Amniotic stem cell (primary cell): ENCODE measurements at places on chromosomes 3 and 15.

DNA sequence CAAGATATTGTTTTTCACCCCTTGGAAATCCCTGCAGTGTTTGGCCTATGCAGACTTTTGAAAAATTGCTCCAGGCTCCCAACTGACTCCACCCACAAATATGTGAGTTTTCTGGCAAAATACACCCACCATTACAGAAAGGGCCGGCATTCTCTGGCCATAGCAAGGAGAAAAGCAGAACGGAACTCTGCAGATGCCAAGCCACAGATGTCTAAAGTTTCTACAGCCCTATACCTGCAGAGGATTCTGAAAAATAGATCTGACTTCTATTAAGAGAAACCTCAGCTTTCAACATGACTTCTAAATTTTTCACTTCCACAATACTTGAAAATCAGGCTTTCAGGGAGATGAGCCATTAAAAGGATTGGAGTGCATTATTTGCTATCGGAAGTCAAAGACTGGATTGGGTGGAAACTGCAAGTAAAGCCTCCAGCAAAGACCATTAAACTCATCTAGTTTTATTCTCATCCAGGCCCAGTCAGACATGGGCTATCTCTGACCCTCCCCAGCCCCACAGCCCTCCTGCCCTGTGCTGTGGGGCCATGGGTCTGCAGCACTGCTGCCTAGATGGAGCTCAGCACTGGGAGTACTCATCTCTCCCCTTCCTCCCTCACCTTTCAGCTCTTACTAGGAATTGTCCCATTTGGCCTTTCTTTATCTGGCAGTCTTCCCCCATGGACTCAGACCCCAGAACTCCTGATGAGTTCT lies 243.1 kb upstream of the GOLGA6L4 start:
- no peak for DNase-seq

GRCh38 chr15:88839146-88839545 lies 35.9 kb downstream of the ACAN start:
- DNase-seq: no peak

DNA sequence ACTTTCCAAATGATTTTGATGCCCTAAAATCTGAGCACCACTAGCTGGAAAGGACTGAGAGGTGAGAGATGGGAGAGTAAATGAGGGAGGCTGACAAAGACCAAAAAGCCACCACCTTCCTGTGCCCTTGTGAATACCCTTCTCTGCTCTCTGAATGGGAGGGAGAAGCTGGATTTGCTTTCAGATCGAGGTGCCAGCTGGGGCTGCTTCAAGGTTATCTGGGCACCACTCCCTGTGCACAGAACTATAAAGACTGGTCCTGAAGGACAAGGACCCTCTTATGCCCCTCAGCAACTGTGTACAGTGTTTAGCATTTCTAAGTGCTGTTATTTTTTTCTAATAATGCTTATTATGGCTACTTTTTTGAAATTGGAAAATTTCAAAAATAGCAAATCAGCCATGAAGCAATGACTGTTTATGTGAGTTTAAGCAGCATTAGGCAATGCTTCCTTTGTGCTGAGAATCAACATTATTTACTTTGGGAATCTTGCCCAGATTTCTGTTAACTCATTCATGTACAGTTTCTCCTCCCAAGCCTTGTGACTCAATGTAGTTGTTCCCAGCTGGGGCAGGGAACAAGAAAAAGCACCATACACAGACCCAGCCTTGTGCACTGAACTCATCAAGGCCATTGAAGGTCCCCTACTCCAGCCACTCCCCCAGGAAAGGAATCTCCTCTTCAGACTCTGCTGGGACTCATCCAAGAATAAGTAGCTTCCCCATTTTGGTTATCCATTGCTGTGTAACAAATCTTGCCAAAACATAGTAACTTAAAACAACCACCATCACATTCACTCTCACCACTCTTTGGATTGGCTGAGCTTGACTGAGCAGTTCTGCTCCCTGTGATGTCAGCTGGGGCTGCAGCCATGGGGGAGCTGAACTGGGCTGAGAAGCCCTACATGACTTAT lies 37.3 kb upstream of the CDV3 start:
- peak; percentile 63 for DNase-seq

GRCh38 chr15:74616366-74616939 lies 817 bp downstream of the CLK3 start:
- DNase-seq: peak; percentile 33

- no peak for DNase-seq
Measured at GRCh38 chr3:42489937-42490227, 12.6 kb upstream of the VIPR1 start.

GRCh38 chr3:84126160-84126559 lies 832.6 kb upstream of the CADM2 start:
- DNase-seq: no peak

DNA sequence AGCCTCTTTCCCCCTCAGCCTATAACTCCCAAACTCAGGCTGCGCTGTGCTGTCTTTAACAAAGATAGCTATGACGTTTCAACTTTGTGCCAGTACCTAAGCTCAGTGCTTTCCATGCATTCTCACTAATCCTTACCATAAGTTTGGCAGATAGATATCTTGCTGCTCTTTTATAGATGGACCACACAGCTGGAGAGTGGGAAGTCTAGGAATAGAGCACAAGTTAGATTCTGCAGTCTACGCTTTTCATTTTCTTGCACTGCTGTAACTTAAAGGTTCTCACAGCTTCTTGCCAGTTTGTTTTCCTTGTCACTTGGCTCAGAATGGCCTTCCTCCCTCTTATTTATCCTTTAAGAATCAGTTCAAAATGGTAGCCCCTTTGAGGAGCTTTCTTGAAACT lies 468.8 kb downstream of the CNTN4 start:
- no peak for DNase-seq

GRCh38 chr3:114111060-114111770 lies 54.7 kb downstream of the QTRT2 start:
- DNase-seq: no peak

DNA sequence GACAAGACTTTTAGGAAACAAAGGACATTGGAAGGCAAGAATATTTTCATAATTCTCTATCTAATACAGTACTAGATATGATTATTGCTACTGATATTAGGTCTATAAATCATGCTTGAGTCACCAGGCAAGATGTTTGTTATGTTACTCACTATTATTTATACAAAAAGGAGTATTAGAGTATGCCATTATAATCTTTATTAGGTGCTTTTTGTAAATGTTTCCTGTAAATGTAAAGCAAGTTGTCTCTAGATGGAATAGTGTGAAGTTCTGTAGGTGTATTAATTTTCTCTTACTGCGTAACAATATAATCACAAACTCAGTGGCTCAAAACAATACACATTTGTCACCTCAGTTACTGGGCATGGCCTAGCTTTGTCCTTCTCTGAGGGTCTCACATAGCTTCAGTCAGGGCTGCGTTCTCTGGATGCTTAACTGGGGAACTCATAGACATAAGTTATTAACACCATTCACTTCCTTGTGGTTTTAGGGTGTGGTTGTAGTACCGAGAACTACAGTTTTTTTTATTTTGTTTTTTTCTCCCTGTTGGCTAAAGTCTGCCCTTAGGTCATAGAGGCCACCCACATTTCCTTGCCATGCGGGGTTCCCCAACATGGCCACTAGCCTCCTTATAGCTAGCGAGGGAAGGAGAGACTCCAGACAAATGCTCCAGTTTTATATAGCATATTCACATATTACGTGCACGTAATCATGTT lies 20.3 kb upstream of the MAP3K13 start:
- DNase-seq: no peak

GRCh38 chr15:54131410-54131809 lies 153.2 kb downstream of the UNC13C start:
- no peak for DNase-seq

DNA sequence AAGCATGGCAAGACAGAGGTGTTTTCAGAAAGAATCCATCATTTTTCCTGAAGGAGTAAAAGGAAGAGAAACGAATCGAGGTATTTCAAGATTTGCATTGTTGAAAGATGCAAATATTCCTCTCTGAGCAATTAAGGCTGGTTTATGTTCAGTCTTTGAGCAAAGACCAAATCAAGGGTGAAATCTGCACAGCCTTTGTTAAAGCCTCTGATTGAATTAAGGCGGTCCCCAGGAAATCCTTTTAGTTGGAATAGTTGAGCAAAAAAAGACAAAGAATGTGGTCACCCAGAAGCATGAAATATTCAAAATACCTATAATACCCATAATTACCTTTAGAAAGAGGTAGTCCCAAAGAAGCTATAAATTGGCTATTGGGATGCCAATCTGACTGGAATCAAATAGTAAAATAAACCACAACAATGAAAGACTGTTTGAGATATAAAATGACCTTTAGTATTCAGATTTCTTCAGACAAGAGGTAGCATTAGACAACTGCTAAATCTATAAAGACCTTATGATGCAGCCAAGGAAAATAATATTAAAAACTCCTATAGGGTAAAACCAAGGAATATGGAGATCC lies 1218.1 kb downstream of the ROBO2 start:
- DNase-seq: no peak

- no peak for DNase-seq
Measured at GRCh38 chr3:132911741-132912415, 126.3 kb upstream of the TMEM108 start.

GRCh38 chr3:193902607-193903511 lies 233.1 kb upstream of the HES1 start:
- no peak for DNase-seq

GRCh38 chr3:66255865-66256264 lies 35.1 kb downstream of the SLC25A26 start:
- no peak for DNase-seq

GRCh38 chr15:98257290-98257689 lies 296.8 kb downstream of the ARRDC4 start:
- DNase-seq: no peak

DNA sequence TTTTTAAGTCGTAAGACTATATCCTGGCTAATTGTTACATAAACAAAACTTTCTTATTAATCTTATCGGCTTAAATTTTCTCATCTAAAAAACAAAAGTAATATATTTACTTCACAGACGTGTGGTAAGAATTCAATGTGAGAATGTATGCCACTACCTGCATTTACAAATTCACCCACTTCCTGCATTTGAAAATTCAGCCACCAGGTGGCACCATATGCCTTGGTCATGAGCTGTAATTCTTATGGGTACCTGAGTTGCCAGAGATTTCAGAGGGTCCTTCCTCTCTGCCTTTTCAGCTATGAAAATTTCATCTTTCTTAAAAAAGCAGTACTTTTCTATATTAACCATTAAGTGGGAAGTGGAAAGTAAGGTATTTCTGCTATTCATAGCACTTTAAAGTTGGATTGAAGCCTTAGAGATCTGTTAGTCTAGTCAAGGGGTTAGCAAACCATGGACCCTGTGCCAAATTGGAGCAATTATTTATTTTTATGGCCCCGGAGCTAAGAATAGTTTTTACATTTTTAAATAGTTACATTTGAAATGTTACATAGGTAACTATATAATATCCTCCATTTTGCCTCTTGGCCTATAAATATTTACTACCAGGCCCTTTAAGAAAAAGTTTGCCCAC lies 127.8 kb downstream of the HCN4 start:
- DNase-seq: peak; percentile 10

DNA sequence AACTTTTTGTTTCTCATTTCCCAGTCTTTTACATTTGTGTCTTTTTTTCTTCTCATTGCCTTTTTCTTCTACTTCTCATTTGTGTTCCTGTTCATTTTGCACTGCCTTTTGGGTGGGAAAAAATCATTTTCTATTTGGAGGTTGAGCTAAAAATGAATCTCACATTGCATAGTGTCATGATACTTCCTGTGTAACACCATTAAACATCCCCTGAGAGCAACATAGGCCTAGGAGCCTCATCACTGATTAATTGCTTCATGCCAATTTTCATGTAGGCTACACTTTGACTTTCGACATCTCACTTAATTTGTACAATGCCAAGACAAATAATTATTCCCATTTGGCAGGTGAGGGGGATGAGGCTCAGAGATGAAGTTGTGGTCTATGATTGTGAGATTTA lies 279.2 kb downstream of the EDEM1 start:
- DNase-seq: no peak

DNA sequence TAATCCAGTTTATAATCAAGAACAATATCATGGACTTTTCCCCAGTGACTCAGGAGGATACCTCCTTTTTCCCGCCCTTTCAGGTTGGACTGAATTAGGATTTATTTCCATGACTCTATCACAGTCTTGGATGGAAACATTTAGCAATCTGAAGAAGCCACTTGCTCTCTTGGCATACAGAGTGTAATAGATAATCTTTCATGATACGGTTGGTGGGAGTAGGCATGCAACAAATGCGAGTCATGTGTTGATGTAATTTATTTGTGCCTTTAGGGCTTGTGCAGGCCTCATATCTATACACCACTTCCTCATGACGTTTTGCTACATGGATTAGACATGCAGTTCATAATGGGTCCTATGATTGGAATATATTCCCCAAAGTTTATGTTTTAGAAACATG lies 54.2 kb upstream of the MCTP2 start:
- DNase-seq: no peak

GRCh38 chr3:177050501-177051237 lies 146.6 kb downstream of the TBL1XR1 start:
- peak; percentile 23 for DNase-seq

GRCh38 chr3:11090551-11090950 lies 63.7 kb upstream of the HRH1 start:
- DNase-seq: no peak

DNA sequence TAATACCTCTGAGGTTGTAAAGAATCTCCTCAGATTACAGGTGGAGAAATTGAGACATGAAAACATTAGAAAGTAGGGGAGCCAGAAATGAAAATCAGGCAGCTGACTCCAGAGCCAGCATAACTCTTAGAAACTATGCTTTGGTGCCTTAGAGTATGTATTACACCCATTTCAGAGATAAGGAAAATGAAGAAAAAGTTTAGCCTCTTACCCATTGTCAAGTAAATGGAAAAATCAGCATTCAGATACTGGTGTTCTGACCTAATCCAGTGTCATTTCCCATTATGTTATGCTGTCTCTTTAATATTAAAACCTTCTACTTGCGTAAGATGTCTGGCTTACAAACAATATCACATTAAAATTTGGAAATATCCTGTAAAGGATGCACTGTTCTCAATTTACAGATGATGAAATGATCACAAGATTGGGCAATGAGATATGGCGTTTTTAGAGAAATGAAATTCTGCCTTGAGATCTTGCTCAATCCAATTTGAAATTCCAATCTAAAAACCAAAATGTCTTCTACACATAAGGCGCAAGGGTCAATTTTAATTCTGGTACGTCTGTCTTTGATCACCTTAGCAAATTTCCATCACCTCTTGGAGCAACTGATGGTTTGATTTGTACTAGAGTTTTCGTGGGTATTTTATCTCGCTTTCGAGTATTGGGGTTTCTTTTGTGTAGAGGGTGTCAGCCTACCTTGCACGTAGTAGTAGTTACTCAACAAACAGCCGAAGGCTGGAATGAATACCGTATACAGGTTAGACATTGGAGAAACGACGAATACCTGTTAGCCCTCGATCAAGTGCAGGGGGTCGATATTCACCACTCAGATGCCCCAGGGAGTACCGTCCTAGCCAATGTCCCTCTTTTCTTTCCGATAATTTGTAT lies 902 bp upstream of the ZCWPW2 start:
- DNase-seq: no peak

- DNase-seq: no peak
Measured at GRCh38 chr15:73596174-73596573, 37.0 kb downstream of the NPTN start.

GRCh38 chr3:156341332-156341731 lies 213.6 kb downstream of the SSR3 start:
- no peak for DNase-seq

- DNase-seq: no peak
Measured at GRCh38 chr3:66101901-66102300, 63.2 kb upstream of the MAGI1 start.
